CD8-positive, alpha-beta memory T cell (primary cell): ENCODE measurements at places on chromosomes 12 and 14.

DNA sequence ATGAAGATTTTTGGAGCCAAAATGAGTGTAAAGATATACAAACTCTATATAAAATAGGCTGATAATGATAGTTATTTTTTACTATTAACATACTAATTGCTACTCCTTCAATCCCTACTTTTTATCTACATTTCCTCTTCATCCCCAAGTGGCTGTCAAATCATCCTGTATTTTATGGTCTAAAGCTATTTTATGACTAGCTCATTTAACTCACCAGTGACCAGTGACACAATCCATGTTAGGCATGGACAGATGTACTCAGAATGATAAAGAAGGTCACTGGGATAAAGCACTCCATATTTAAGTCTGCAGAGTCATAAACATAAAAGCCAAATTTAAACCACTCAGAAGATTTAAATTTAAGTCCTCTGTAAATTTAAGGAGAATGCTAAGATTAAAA lies 183.0 kb downstream of the MED13L start:
- no peak for DNase-seq

GRCh38 chr12:132494294-132495164 lies 4.6 kb downstream of the FBRSL1 start:
- no peak for DNase-seq

GRCh38 chr14:82766996-82767395 lies 1233.3 kb upstream of the SEL1L start:
- DNase-seq = no peak

DNA sequence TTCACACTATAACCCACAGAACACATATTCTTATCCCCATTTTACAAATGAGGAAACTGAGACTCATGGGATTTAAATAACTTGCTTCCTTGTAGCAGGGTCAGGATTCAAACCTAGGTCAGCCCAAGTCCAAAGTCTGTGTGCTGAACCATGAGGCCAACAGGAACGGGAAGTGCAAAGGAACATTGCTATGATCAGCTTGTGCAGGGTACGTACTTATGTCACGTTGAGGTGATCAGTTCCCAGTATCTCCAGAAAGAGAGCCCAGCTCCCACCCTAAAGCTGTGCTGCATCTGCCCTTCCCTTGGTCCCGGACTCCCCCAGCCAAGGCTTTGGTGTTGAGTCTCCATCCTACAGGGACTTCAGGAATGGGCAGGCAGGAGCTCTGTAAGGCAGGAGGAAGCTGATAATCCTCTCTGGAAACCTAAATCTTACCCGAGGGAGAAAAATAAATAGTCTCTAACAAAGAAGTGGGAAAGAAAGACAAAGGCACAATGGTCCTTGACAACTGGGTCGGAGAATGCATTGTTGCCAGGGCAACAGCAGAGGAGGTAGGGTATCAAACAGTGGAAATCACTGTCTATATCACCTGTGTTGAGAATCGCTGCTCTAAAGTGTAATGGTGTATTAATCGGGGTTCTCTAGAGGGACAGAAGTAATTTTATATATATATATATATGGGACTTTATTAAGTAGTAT lies 82.5 kb upstream of the FICD start:
- DNase-seq = no peak

DNA sequence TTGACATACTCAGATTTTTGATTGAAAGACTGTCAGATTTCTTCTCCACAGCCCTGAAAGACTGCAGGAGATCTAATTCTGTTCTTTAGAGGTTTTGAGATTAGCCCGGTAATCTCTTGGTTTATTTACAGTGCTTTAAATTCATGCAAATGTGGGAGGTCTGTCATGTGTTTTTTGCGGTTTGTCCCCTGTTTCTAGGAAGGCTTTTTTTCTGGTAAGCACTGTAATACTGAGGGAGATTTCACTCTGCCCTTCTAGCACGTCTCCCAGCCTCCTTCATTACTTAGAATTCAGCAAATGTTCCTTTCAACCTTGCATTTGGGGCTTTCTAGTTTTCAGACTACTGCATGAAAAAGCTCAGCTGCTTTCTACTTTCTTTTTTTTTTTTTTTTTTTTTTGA lies 31.1 kb downstream of the GPHN start:
- no peak for DNase-seq

GRCh38 chr14:33691907-33692306 lies 259.0 kb downstream of the EGLN3 start:
- no peak for DNase-seq

GRCh38 chr12:3931776-3932175 lies 58.6 kb upstream of the PARP11 start:
- DNase-seq = no peak

- DNase-seq = no peak
Measured at GRCh38 chr12:65277994-65278575, 398 bp upstream of the MSRB3 start.

- DNase-seq = no peak
Measured at GRCh38 chr14:61527325-61528100, 167.8 kb upstream of the HIF1A start.

- no peak for DNase-seq
Measured at GRCh38 chr12:6273541-6274230, 36.8 kb upstream of the PLEKHG6 start.

- DNase-seq = no peak
Measured at GRCh38 chr12:72236071-72236705, 36.0 kb upstream of the TRHDE start.

GRCh38 chr14:53615252-53615651 lies 341.4 kb downstream of the BMP4 start:
- DNase-seq = no peak

GRCh38 chr12:62895351-62895877 lies 39.5 kb downstream of the PPM1H start:
- DNase-seq = no peak

- DNase-seq = no peak
Measured at GRCh38 chr12:112892856-112893255, 13.9 kb upstream of the OAS1 start.

DNA sequence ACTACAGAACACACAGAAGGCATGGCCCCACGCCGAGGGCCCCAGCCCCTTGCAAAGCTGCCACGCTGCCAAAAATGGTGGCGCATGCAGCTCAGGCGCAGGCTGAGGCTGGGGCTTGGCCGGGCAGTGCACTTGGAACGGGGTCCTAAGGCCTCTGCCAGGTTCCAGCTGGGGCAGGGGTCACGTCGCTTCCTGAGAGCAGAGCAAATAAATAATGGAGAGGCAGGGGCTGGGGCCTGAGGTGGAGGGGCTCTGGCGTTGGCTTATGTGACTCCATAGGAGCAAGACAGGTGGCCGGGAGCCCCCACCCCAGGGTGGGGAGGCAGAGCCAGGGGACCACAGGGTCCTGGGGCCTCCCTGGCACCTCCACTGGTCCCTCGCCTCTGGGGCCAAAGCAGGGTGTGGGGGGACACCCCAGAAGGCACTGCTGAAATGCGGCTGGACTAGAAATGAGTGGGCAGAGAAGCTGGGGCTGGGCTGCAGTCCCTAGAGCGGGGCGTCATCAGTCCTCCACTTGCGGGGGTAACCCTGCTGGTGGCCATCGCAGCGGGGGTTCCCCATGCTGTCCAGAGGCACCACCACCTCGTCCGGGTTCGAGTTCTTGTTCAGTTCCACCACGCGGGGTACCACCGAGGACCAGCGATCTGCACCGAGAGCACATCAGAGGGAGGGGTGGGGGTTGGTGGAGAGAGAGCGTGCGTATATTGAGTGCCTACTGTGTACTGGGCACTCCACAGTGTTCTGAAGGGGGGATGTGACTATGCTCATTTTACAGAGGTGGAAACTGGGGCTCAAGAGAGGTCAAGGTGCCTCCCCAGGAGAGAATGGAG lies 49.8 kb downstream of the TRPV4 start:
- no peak for DNase-seq

- no peak for DNase-seq
Measured at GRCh38 chr12:96225044-96225855, 31.1 kb downstream of the ELK3 start.

DNA sequence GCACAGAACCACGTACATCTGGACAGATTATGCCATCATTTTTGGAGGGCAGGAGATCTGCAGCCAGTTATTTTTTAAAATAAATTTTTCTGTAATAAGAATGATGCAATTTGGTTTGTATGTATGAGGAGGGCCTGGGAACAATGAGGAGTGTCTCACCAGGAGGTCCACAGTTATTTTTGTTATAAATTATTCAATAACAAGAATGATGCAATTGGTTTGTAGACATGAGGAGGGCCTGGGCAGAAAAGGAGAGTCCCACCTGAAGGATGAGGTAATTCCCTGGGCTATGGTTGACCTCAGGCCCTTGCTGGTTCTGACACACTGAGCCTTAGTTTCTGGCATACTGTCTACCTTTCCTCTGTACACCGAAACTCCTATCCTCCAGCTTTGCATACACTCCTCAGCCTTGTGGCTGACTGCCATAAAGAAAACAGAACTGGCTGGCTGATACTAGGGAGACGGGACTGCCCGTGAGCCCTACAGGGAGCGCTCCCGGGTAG lies 9.0 kb upstream of the DCD start:
- DNase-seq = no peak

DNA sequence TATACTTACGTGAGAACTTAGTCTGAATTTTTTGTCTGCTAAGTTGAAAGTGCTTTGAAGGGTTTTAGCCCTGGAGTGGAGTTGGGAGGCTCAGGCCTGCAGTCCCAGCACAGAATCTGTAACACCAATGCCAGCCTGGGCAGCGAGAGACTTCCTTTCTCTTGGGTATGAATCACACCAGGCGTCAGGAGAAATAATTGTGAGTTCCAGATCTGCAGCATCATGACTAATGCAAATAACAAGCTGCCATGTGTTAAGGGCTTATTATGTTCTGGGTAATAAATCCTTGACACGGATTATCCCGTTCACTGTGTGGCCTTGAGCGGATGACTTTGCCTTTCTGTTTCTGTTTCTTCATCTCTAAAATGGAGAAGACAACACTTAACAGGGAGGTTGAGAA lies 70.6 kb downstream of the B4GALNT3 start:
- no peak for DNase-seq

DNA sequence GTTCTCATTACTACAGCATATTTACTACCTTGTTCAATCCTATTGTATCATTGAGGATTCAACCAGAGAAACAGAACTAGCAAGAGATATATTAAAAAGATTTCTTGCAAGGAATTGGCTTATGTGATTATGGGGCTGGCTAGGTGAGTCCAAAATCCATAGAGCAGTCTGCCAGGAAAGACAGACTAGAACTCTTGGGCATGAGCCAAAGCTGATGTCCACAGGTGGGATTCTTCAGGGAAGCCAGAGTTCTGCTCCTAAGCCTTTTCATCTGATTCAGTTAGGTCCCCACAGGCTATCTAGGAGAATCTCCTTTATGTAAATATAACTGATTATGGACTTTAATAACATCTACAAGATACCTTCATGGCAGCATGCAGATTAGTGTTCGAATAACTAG lies 26.0 kb downstream of the PELI2 start:
- DNase-seq = no peak

GRCh38 chr12:31206038-31206670 lies 119.8 kb downstream of the SINHCAF start:
- no peak for DNase-seq

GRCh38 chr12:111121840-111122239 lies 201.5 kb upstream of the MYL2 start:
- no peak for DNase-seq

DNA sequence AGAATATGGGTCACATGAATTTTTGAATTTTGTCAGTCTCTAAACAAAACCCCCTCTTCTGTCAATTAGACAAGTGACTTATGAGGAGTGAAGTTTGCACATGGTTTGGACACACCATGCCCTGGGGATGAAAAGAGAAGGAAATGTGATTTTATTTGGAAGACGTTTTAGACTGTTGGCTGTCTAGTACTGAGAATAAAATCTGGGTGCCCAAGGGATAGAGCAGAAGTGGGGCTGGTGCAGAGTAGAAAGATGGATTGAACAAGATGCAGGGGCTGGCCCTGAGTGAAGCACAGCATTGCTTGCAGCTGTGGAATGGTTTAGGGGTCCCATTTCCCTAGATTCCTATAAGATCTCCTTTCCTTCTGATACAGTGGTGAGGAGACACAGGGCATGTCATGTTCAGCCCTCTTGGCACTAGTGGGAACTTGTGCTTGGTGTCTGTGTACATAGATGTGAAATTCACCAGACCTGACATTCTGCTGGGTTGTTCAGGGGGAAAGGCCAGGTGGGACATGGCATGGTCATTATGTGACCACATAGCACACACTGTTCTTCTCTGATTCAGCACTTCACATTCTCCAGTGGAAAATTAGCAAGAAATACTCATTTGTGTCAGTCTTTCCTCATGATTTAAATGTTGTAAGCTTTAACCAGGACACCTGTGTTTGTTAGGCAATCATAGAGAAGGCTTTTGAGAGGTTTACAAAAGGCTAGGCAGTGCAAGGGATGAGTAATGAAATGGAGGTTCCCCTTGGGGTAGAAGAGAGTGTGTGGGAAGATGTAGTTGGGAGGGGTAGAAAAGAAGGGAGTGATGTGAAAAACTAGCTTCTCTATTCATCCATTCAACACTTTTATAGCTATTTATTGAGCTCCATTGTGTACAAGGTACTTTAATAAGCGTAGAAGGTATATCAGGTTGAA lies 202.3 kb upstream of the IGF1 start:
- DNase-seq = no peak

DNA sequence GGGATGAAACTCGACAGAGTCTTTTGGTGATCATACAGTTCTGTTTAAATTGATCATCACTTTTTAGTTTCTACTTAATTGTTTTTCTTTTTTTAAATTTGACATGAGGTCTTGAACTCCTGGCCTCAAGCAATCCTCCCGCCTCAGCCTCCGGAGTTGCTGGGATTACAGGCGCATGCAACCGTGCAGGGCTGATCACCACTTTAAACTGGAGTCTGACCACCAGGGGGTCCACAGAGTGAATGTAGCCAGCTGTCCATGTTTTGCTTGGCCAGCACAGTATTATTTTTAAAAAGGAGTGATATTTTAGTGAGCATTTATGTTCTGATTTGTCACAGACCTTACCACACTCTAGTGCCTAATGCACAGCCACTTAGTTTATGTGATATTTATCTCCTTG lies 10.7 kb downstream of the DAAM1 start:
- DNase-seq = no peak

DNA sequence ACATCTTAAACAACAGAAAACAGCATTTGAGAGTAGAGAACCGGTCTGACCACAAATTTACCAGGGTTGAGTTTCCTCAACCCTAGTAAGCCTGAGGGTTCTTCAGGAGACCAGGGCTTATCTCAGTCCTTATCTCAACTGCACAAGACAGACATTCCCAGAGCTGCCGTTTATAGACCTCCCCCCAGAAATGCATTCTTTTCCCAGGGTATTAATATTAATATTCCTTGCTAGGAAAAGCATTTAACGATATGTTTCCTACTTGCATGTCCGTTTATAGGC lies 12.3 kb downstream of the TMEM117 start:
- DNase-seq = no peak

- no peak for DNase-seq
Measured at GRCh38 chr12:124994437-124994975, 1.1 kb downstream of the BRI3BP start.

GRCh38 chr12:38823738-38824137 lies 81.7 kb downstream of the CPNE8 start:
- no peak for DNase-seq

DNA sequence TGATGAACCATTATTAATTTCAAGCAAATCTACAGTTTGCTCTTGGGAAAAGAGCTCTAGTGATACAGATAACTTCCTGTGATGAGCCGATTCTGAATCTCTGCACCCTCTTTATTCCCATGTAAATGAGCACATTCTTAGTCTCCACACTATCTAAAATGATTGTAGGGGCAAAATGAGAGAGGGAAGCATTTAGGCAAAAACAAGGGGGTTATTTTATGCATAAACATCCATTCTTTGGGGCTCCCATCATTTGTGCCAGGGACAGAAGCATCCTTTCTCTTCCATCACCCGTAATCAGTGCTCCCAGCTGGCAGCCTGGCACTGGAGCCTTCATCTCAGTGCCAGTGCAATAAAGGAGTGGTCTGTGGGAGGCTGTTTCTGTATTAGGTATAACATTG lies 1.7 kb upstream of the GPD1 start:
- DNase-seq = no peak
